ENCODE measurements at places on chromosomes 1 and 21.

- peak; percentile 50 for DNase-seq
These were observed 247.1 kb downstream of the NPHP4 start for GRCh38 chr1:5744911-5745799.

DNA sequence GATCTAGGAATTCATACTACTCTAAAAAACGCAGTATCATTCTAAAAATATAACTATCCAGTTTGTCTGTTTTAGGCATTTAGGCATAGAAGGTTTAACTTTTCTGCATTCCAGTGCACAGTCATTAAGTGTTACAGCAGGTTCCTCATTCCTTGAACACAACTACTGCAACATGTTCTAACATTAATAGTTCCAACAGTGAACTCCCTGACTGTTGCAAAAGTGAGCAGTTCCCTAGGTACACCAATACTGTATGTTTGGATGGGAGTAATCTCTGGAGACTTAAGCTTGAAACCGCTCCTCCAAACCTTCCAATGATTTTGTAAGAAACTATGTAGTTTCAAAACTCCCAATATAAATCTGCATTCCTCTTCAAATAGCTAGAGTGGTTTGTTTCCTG lies 46.2 kb downstream of the UCHL5 start:
- DNase-seq = no peak

DNA sequence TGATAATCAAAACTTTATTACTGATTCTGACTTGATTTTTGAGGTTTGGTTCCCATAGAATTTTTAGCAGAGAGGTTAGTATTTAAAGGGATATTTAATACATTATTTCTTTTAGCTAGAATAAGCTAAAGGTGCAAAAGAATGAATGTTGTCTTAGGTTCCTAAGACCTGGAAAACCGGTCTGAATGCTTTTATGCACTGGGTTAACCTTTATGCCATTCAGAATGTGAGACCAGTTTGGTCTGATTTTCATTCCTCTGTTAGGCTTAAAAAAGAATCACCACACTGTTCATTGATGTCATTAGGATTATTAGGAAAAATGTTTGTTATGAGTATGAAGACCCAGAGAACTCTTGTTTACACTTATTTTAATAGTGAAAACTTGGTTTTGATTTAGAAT lies 30.1 kb downstream of the RAP1A start:
- DNase-seq = no peak

DNA sequence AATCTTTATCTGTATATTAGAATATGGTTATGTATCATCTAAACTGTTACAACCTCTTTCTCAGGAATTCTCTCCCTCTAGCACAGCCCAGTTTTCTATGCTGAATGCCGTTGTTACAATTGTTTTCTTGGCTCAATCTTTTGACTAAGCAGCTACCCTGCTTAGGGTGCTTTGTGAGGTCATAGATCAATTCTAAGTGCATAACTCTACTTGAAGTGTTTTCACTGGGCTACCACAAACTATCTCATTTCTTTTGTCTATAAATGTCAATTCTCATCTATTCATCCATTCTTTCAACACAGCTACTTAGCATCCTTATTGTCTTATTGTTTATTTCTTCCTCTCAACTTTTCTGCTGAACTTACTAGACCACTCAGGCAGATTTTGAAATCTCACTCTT lies 77.1 kb downstream of the CEP350 start:
- no peak for DNase-seq

DNA sequence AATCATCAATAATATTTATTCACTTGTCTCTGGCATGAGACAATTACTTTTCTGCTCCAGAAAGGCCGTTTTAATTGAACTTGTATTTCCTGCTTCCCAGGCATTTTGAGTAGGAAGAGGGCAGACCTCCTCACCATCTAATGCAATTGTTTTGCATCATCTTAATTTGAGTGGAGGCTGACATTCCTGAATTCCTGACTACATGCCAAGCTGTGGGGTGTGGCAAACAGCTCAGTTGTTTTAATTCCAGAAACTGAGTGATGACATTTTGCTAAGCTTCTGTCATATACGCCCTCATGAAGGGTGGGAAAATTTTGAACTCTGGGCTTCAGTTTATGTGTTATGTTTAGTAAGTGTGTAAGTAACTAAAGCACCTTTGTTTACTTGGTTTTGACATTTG lies 125.4 kb upstream of the USP25 start:
- no peak for DNase-seq

DNA sequence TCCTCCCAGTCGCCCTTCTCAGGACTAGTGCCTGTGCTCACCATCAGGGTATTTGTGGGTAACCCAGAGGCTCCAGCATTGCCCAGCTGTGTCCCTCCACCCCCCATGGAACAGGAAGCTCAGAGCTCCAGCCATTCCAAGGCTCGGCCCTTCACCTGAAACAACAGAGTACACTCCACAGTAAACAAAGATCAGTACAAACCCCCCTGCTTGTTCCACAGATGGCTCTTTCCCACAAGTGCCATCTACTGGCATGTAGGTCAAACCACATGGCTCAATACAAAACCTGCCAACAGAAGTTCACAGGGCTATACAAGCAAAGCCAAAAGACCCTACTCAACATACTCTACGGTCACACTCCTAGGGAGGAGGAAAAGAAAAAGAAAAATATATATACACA lies 258.7 kb downstream of the AGBL4 start:
- DNase-seq = no peak

GRCh38 chr1:206836111-206836510 lies 29.3 kb upstream of the IL20 start:
- no peak for DNase-seq

DNA sequence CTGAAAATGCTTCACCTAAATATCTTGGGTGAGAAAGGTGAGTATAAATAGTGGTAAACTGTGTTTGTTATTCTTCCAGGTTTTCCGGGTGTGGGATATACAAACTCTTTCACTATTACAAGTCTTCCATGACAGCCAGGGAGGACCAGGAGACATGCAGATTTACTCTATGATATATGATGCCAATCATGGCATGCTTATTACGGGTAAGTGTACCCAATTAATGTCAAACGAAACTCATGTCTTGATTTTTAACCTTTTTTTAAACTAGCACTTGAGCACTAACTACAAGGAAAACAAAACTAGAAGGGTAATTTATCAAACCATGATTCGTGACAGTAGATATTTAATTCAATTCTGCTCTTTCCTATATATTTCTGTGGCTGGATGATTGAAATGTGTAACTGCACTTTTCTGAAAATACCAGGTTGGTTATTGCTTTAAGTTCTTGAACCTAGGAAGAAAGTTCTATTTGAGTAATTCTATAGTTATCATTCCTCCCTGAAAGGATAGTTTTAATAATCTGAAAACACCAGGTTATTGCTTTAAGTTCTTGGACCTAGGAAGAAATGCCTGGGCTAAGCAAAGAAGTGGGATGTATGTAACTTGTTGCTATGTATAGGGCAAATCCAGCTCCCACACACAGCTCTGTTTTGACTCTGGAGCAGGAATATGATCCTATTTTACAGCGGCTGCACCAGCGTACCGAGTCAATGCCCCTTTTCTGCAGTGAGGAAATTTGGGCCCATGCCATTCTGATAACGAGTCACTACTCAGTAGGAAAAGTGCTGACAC lies 86.4 kb downstream of the WDR64 start:
- no peak for DNase-seq

DNA sequence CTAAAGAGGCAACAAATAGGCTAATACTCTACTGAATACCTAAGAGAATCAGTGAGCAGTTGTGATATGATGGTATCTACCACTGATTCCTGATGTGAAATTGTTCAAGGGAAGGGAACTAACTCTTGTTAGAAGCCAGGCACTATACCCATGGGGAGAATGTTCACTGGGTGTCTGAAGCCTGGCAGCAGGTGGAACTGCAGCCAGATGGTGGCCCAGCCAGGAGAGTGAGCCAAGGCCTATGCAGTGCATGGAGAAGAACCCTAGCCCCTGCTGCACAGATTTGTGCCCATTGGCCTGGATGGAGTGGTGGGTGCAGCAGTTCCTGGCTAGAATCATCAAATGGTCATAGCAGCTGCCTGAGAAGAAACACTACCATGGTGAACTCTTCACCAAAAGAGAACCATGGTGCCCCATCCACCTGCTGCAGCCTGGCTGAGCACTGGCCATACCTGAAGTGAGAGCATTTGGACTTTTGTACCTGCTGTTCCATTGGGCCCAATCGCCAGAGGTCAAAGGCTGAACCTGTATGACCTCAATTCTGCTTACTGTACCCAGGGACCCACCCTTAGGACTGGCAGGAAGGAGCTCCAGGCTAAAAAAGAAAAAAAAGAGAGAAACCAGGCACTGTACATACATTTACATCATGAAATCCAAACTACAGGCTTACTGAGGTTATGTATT lies 118.8 kb upstream of the IVNS1ABP start:
- no peak for DNase-seq
